ENCODE measurements at places on chromosomes 12 and 14. TPM values are rescaled to one million over a fixed set of nuclear protein-coding genes. Genes with fewer than 3 reads are reported as not detected.

DNA sequence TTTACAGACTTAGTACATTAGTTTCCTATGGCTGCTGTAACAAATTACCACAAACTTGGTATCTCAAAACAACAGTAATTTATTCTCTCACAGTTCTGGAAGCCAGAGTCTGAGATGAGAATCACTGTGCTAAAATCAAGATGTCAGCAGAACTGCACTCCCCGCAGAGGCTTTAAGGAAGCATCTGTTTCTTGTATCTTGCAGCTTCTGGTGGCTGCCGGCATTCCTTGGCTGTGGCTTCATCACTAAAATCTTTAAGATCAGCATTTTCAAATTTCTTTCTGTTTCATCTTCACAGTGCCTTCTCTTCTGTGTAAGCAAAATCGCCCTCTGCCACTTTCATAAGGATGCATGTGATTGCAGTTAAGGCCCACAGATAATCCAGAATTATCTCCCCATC is 9.4 kb downstream of the STON2 start:
- DNase-seq: no peak

The TAS2R30 gene
- total RNA-seq: 0.94 TPM

GRCh38 chr14:80427101-80427500 is 215.8 kb upstream of the DIO2 start:
- DNase-seq: no peak

GRCh38 chr14:36317650-36318049 is 2.8 kb downstream of the MBIP start:
- DNase-seq: no peak

The SIX1 gene
- not detected for total RNA-seq

The TMCC3 gene
- total RNA-seq: 0.18 TPM

DNA sequence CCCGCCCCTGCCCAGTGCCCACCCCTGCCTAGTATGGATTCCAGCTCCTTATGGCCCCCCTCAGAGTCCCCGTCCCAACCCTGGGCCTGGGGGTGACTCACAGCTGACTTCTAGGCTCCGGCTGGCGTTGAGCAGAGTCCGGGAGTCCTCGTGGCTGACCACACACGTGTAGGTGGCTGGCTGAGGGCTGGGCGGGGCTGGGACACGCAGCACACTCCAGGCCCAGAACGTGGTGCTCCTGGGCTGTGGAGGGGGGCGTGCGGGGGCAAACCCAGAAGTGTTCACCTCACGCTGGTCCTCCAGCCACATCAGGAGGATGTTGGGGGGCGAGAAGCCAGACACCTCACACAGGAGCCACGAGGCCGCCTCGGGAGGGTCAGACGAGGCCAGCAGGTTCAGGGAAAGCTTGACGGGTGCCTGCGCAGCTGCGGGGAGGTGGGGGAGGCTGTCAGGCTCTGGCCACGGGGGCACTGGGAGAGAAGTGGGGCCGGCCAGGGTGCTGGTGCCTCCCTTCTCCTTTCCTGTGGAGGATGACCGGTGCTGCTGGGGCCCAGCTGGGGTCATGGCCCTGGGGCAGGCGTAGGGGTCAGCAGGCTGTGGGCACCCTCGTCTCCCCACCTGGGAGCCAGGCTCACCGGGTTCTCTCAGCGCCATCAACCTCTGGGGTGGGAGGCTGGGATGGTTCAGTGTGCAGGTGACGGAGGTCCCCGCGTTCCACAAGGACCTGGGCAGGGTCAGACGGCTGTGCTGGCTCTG is 314.1 kb downstream of the TMEM121 start:
- DNase-seq: no peak

DNA sequence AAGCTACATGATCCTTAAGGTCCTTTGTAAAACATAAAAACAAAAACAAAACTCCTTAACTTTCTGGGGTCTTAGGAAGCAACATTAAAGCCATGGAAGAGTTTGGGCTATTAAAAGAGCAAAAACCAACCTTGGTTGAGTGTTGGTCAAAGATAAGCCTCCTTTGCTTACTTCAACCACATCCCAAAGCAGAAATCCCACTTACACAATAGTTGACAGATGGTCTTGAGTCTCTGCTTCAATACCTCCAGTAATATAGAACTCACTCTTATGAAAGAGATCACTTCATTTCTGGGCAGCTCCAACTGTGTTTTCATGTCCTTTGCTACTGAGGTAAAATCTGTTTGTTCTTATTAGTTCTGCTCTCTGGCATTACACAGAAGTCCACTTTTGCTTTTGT is 125.8 kb downstream of the SLC38A4 start:
- no peak for DNase-seq

The CAPZA3 gene
- not detected for total RNA-seq

DNA sequence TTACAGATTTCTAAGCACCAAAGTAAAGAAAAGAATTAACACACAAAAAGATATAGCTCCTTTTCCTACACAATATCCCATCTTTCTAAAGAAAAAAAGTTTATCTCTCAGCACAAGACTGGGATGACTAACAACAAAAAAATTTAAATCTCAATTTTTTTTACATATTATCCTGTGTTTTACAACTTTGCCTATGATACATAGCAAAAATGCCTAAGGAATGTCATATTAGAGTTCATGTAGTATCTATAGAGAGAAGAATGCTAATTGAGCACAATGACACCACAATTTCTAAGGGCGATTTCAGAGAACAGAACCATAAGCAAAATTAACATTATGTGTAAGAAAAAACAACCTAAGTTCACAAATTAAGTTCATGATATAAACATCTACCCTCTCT is 16.3 kb downstream of the C2CD5 start:
- no peak for DNase-seq

- no peak for DNase-seq
These were observed 3.8 kb downstream of the AKAP3 start for GRCh38 chr12:4645023-4645422.

DNA sequence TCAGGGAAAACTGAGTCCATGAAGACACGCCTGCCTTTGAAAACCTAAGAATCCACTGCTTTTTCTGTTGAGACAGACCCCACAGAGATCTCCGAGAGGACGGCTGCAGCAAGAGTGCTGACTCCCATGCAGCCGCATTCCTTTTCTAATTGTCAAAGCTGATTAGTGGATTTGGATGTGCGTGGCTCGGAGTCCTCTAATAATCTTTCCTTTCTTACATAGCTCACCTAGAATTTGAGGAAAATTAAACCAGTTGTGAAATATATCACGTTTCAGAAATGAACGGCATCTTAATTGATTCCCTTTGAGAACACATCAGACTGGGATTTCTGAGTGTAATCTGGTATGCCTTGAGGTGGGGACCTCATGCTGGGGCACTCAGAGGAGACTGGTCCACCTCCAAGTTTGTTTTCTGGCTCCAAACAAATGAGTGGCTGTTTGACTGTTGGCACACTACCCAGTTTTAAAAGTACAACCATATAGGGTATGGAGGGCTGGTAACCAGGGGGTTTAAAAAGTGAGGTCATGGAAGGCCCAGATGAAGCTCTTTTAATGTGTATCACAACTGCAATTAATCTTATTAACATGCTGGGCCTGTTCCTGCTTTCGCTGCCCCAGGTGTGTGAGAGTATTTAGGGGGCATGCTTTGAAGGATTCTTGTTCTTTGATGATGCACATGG is 63.3 kb downstream of the RASSF3 start:
- no peak for DNase-seq

The CLEC4C gene
- not detected for total RNA-seq

DNA sequence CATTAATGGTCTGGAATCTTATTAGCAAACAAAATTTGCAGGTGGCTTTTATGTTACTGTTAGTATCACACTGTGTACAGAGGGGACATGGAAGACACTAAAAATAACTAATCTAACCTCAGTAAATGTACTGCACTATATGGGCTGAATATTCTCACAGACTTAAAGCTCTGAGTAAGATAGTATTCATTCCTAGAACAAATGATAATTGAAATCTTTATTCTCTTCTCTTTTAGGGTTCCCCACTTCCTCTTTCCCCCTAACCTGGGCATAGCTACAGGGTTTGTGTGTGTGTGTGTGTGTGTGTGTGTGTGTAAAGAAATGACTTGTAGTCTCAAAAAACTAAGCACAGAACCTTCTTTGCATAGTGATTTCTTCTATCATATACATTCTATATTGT is 21.4 kb upstream of the HECTD1 start:
- DNase-seq: no peak

- no peak for DNase-seq
These were observed 769.4 kb upstream of the USP15 start for GRCh38 chr12:61490526-61491498.

DNA sequence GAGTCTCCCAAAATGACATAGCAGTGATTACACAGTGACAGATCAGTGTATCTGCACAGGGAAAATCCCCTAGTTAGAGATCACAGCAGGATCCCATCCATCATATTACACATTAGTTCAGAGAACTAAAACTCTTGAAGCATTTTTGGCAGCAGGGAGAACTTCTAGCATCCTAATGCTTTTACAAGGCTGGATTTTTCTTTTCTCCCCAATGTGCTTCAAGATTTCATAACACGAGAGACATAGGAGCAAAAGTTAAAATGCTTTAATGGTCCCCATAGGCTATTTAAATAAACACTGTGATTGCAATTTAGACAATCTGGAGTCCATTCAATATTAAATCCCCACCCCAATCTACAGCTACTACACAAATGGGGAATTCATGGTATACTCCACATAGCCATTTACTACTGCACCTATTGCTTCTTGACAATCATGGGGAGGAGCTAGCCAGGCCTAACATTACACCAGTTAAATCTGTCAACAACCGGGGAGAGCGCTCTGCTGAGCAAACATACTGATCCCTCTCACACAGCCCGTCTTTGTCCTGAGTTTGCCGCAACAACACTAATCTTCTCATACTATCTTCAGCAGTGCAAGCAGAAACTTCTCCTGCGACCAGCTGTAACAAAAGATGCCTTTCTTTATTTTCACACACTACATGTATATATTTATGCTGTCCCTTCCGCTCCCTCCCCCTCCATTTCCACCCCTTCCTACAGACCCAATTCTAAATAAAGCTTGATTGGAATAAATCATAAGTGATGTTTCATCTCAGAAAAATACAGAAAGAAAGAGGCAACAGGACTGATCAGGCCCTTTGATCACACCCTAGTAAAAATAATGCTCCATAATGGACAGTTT is 120.3 kb upstream of the SOX5 start:
- DNase-seq: no peak

GRCh38 chr14:100262545-100262944 is 23.6 kb downstream of the YY1 start:
- no peak for DNase-seq

DNA sequence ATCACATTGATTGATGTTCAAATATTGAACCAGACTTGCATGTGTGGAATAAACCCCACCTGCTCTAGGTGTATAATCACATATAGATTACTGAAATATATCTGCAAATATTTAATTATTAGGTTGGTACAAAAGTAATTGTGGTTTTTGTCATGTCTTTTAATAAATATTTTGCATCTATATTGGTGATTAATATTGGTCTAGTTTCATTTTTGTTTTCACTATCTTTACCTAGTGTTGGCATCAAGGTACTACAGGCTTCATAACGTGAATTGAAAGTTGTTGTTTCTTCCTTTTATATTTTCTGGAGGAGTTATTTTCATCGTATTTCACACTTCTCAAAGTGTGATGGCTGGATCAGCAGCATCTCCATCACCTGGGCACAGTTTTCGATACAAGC is 740.0 kb upstream of the TMEM132C start:
- DNase-seq: no peak

- no peak for DNase-seq
These were observed 207.7 kb downstream of the BCAT1 start for GRCh38 chr12:24741216-24741615.

The POLR3B gene
- 13.4 TPM for total RNA-seq

The ZNF219 gene
- 8.2 TPM for total RNA-seq

Data from CD8-positive, alpha-beta memory T cell (primary cell).